Stimulated activated CD8-positive, alpha-beta memory T cell treated with anti-CD3 and anti-CD28 coated beads, Interleukin-15, amount 100 ng/mL, for 1 hour (primary cell): ENCODE measurements at places on chromosomes 3 and 15.

DNA sequence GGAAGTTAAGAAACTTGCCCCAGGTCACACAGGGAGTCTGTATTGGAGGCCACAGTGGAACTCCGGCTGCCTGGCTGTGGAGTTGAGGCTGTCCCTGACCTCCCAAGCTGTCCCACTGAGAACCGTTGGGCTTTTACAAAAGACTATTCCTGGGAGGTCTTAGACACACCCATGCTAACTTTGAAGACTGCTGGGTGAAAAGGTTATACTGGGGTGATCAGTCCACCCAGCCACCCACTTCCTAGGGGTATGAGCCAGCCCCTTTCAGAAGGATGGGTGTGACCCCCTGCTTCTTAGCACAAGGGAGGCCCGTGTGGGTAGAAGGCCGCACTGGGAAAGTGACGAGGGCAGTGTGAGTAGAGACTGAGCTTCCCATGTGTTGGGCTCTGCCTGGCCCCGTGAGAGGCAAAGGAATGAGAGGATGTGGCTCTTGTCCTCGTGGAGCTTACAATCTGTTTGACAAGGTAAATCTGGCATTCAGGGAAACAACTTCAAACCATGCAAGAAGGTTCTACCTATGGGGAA, 19.0 kb downstream of the MRAS start:
- DNase-seq = no peak

DNA sequence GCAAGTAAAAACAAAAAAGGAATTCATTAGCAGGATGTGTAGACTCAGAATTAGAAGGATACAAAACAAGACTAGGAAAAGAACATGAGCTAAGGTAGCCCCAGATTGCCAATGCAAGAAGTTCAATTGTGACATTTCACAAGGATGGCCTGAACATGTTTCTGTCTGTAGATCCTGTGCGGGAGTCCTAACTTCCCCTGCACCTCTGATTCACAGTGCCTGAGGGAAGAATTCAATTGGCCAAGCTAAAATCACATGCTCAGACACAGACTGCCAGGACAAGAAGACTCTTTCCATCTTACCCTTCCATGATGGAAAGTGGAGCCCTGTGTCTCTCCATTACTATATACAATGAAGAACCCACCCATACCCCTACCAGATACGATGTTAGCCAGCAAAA, 251.5 kb downstream of the KCNH8 start:
- DNase-seq = no peak

DNA sequence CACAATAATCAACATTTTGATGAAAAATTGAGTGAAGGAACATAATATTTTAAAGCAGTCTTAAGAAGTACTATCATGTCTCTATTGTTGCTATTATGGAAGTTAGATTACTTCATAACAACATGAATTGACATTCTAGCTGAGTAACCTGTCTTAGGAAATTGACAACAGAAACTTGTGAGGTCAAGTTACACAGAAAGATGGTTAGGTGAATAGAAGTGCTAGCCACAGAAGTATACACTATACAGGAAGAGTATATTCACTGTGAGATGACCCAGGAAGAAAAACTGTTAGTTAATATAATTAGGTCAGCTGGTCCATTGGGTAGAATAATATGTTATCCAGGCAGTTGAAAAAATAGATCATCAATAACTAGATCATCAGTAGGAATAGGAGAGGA, 31.2 kb downstream of the MLF1 start:
- DNase-seq = no peak

- no peak for DNase-seq
Measured at GRCh38 chr3:151999936-152000335, 126.5 kb downstream of the SUCNR1 start.

DNA sequence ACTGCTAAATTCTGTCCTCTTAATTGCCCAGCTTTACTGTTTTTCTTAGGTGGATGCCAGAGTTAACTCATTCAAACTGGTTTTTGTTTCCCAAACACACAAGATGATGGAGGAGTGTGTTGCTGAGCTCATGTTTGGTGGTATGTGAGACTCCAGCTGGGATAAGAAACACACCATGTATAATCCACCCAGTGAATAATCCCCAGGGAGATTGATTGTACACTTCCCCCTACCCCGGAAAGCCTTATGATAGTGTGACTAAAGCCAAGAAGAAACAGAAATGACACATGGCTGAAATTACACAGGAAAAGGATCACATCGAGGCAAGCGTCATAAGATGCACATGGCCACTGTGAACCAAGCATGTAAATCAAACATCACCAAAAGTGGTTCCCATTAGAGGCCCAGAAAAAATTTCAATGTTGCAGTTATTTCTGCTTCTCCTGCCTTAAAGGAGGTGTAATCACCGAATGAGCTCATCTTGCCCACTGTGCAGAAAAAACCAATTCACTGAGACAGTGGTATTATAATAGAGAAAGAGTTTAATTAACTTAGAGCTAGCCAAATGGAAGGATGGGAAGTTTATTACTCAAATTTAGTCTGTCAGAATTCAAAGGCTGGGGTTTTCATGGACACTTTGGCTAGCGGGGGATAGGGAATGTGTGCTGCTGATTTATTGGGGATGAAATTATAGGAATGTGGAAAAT, 56.7 kb upstream of the MAGI1 start:
- DNase-seq = no peak

DNA sequence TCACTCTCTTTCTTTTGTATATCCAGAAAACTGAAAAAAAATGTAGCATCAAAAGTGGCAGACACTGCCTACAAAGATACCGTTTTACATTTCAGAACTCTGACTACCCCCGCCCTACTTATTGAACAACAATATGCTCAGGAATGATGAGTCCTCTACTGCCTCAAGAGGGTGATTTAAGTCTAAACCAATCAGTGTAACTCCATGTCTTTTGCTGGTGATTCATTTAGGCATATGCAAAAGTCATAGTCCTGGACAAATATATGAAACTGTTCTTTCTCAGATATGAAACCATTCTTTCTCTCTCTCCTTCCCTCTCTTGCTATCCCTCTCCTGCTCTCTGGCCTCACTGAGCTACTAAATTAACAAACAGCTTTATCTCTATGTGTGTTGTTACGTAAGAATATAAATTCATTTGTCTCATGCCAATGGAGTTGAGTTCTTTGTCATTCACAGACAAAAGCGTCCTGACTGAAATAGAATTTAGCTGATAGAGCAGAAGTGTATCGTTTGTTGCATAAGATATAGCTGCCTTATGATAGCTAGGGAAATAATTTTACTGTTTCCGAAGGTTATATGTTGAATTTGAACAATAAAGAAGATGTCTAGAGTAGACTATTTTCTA, 133.7 kb upstream of the OSTN start:
- no peak for DNase-seq

- DNase-seq = no peak
Measured at GRCh38 chr3:182046166-182046764, 334.5 kb downstream of the SOX2 start.

GRCh38 chr3:125309476-125309875, 65.6 kb downstream of the ZNF148 start:
- no peak for DNase-seq

DNA sequence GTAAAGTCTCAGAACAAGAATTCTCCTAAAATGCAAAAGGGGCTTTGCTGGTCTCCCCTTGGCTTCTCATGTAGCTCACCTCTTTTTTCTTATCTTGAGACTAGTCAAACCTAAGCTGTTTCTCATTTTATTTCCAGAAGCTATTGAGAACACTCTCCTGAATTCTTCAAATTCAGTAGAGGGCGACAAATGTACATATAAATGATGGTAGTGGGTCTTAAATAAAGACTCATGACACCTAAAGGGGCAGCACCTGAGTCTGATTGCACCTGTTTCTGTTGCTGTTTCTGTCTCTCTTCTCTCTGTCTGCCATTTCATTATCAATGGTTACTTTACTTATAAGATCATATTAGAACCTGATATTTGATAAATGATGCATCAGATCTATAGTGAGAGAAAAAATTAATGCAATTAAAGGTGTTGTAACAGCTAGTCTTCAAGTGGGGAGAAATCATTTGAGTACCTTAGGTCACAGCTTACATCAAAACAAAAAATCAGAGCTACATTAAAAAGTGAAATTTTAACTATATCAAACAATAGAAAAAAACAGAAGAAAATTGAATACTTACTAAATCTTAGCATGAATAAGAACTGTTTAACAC, 7.0 kb downstream of the ADIPOQ start:
- DNase-seq = no peak

- no peak for DNase-seq
Measured at GRCh38 chr3:12903000-12903800, 61.8 kb upstream of the RPL32 start.

- DNase-seq = no peak
Measured at GRCh38 chr15:69568173-69569009, 115.8 kb downstream of the RPLP1 start.

DNA sequence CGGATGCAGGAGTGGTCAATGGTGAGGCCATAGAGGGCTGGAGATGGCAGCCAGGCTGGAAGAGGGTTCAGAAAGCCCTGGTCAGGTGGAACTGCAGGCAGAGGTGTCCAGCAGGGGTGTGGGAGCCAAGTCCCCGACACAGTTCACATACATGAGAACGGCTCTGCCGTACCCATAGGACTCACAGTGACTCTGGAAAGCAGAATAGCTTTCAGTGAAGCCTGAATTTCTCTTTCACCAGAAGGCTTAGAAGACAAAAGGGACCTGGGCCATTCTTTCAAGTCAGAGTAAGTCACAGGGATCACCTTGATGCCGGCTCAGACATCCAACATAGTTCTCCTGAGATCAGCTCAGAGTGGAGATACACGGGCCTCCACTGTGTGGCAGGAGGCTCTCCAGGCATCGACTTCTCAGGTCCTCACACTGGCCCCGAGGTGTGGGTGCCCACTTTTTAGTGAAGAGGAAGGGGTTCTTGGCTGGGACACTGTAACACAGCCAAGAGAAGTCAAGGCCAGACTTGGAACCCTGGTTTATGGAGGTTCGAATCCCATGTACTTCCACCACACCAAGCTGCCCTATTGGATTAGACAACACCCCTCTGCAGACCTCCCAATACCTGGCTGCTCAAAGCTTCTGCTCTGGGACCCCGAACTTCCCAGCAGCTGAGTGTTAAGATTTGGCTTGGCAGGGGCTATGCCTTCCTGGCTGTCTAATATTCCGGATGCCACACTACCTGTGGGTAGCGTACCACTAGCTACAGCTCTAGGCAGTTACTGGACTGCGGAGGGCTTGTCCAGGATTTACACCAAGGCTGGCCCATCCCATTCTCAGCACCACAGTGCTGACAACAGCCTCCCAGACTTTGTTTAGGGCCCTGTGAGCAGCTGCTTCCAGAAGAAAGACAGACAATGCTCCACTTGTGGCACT, 40.4 kb upstream of the RAB6B start:
- DNase-seq = no peak

DNA sequence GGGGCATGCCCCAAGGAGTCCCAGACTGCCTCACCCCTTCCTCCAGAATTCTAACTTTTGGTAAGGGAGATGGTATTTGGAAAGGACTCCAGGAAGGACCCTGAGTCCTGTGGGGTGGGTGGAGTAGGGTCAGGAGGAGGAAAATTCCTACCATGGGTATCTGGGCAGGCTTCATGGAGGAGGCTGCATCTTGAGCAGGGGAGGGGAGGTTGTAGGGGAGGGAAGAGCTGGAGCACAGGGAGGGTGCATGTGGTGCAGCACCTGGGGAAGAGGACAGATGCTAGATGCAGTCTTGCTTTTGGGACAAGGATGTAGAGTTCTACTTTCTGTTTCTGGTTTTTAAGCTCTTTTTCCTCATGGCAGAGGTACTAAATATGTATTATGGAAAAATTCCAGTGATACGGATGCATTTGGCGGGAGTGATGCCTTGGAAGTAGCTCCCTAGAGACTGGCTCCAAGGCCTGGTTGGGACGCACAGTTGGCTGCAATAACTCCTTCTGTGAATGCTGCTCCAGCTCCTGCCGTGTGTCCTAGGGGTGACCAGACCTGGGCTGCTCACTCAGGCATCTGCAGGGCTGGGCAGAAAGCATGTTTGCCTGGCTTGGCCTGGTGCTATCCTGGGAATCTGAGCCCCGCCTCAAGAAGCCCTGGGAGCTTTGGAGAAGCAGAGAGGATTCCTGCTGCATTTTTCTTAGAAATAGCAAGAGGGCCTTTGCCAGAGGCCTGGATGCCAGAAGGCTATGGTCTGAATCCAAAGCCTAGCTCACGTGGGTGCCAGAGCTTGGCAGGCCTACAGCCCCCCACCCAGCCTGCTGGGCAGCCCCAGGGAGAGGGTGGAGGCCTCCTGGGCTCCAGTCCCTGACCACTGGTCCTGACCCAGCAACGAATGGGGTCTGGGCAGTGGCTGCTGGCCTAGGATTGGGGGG, 10.1 kb downstream of the SEMA3F start:
- no peak for DNase-seq

GRCh38 chr15:50503144-50503543, 43.3 kb downstream of the USP50 start:
- DNase-seq = no peak

GRCh38 chr3:54654776-54655175, 273.1 kb downstream of the LRTM1 start:
- no peak for DNase-seq

GRCh38 chr15:74955017-74955416, 1.6 kb downstream of the RPP25 start:
- no peak for DNase-seq

DNA sequence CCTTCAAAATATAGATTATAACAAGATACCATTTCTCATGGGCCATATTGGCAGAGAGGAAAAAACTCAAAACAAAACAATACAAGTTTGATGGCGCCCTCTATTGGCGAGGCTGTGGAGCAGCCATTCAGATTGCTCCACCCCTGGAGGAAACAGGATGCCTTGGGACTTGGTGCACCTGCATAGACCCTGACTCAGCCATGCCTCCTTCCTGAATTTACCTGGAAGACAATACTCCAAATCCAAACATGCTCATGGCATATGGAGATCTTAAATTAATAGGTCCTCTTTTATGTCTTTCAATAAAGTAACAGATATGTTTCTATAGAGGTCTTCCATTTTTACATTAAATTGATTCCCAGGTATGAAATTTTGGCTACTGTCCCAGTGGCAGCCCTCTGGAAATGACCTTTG, 90.0 kb downstream of the APBA2 start:
- DNase-seq = peak; percentile 49

DNA sequence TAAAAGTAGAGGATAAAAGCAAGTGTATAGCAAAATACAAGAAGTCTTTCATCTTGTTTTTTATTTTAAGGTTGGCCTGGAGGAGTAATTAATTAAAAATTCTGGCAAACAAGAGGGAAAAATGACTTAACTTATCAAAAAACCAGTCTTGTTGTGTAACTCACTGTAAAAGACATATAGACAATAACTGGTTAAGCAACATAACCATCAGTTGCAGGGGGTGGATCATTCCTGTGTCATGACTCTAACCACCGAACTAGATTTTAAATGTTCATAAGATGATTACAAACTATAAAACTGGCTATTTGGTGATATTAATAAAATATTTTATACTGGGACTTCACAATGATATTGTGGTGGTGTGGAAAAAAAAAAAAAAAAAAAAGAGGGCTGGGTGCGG, 130.6 kb downstream of the STAG1 start:
- no peak for DNase-seq

- no peak for DNase-seq
Measured at GRCh38 chr15:35540885-35541284, 5.1 kb downstream of the DPH6 start.
